Lower lobe of right lung (tissue), 2 donors: ENCODE measurements at places on chromosomes 6 and 20. TPM values are rescaled to one million over a fixed set of nuclear protein-coding genes. Genes with fewer than 3 reads are reported as not detected.

SLC44A4 gene
- 53.7 TPM for total RNA-seq

LIN28B gene
- total RNA-seq, result not detected

LTA gene
- not detected for total RNA-seq

TRERF1 gene
- total RNA-seq, result 5.6 TPM

TEAD3 gene
- total RNA-seq, result 17.0 TPM

FERMT1 gene
- total RNA-seq, result 1.4 TPM

COL11A2 gene
- 0.77 TPM for total RNA-seq

DNA sequence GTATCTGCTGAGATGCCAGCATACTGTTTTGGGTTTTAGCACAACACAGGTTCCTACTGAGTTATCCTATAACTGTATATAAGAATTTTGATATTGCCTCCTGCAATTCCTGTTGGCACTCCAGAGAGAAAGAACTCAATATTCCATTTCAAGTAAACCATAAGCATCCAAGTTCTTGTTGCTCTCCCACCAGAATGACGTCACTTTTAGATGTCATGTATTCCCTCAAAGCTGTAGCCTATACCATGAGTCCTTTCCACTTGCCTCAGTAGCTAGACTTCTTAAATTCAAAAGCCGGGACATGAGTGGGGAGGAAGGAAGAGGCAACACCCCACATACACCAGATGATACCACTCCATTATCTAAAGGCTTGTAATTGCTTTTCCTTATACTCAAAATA, 171.5 kb downstream of the ALDH8A1 start:
- no peaks in the 10 kb centered on the region for H3K36me3 ChIP-seq
- H3K4me3 ChIP-seq, result no peak overlapping the region
- DNase-seq, result no peak
- no peak overlapping the region for H3K27ac ChIP-seq
- no peaks in the 10 kb centered on the region for H3K27me3 ChIP-seq

DNA sequence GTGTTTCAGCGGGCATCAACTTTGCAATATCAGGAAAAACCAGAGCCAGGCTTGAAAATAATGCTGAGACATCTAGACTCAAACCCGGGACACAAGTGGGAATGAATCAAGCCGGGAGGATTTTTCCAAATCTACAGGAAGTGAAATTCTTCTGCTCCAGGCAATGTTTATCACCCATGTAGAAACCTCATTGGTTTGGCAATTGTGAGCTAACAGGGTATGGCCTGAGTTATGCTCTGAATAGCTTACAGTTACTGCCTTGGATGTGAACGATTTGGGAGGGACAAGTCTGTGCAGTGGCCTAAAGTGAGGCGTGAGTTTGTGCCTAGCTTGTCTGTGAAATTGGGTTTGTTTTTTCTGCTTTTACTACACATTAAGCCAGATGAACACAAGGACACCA, 87.4 kb downstream of the PCSK2 start:
- H3K27me3 ChIP-seq, result peaks cover 29% of the 10 kb centered on the region
- H3K27ac ChIP-seq, result no peak overlapping the region
- no peak overlapping the region for H3K4me3 ChIP-seq
- H3K4me1 ChIP-seq, result no peaks in the 10 kb centered on the region
- DNase-seq, result no peak

GRCh38 chr20:57867807-57868206, 158.0 kb upstream of the PMEPA1 start:
- DNase-seq, result no peak
- no peak overlapping the region for H3K27ac ChIP-seq
- no peaks in the 10 kb centered on the region for H3K36me3 ChIP-seq
- H3K4me1 ChIP-seq, result no peaks in the 10 kb centered on the region

DNA sequence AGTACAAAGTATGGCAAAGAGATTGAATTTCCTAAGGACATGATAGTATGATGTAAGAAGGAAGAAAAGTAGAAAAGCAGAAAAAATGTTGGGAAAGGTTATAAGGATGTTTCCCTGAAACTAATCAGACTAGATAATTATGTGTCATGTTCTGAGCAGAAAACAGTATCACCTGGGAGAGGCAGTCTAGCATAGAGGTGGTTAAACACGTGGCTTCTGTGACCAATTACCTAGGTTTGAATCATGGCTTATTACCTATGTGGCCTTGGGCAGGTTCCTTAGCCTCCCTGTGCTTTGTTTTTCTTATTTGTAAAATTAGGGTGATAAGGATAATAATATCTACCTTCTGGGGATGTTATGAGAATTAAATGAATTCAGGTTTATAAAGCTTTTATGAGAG, 38.0 kb downstream of the SCGN start:
- no peaks in the 10 kb centered on the region for H3K36me3 ChIP-seq
- no peaks in the 10 kb centered on the region for H3K4me1 ChIP-seq
- no peaks in the 10 kb centered on the region for H3K27me3 ChIP-seq
- no peak overlapping the region for H3K27ac ChIP-seq
- H3K4me3 ChIP-seq, result no peak overlapping the region

GRCh38 chr6:135179920-135180541, 1.1 kb upstream of the MYB start:
- no peaks in the 10 kb centered on the region for H3K36me3 ChIP-seq
- H3K27me3 ChIP-seq, result peaks cover 31% of the 10 kb centered on the region
- DNase-seq, result no peak
- peak overlapping the region; percentile 63 for H3K4me3 ChIP-seq
- H3K4me1 ChIP-seq, result peaks cover 34% of the 10 kb centered on the region
- H3K27ac ChIP-seq, result no peak overlapping the region

DNA sequence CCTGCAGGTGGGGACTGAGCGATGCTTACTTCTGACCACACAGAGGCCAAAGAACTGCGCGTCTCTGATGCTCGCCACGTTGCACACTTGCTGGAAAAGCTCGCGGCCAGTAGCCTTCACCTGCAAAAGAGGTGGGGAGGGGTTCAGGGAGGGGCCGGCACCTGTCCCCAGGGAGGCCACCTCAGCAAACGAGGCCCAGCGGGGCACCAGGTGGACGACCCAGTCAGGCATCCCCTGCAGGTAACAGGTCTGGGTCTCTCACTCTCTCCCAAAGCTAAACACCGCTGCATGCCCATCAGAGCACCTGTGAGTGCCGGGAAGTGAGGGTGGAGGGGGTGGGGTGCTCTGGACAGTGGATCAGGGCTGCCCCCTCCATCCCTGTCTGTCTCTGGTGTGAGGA, 3.8 kb downstream of the FRMD1 start:
- no peaks in the 10 kb centered on the region for H3K27me3 ChIP-seq
- no peak overlapping the region for H3K4me3 ChIP-seq
- no peak overlapping the region for H3K27ac ChIP-seq
- H3K4me1 ChIP-seq, result no peaks in the 10 kb centered on the region

- no peak overlapping the region for H3K4me3 ChIP-seq
- no peak overlapping the region for H3K27ac ChIP-seq
- no peak for DNase-seq
- no peaks in the 10 kb centered on the region for H3K36me3 ChIP-seq
- H3K4me1 ChIP-seq, result no peaks in the 10 kb centered on the region
Observed at GRCh38 chr20:38859070-38859690, 53.7 kb downstream of the PPP1R16B start.

DNA sequence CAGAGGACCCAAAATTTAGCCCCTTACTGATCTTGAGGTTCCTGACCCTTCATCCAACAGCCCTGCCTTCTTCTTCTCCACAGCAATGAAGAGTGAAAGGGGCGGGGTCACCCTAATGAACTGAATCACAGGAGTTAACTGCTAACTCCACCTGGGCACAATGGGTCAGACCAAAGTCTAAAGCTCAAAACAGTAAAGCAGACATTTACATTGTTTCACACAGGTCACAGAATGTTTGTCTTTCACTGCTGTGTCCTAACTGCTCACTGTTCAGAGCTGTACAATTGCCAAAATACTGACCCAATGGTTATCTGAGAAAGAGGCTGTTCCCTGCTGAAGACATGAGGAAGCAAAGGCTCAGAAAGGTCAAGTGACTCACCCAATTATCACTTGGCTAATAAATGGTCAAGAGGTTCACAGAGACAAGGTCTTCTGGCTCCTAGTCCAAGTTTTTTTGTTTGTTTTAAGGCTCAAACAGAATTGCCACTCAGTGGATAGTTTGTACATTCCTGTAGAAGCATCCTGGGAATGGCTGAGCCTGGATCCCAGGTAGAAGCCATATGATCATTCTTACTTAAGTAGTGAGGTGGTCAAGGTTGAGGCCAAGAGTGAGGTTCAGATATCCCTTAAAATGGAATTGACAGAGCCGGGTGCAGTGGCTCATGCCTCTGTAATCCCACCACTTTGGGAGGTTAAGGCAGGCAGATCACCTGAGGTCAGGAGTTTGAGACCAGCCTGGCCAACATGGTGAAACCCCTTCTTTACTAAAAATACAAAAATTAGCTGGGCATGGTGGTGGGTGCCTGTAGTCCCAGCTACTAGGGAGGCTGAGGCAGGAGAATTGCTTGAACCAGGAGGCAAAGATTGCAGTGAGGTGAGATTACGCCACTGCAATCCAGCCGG, 35.1 kb upstream of the FAM83C start:
- H3K36me3 ChIP-seq, result no peaks in the 10 kb centered on the region
- no peaks in the 10 kb centered on the region for H3K4me1 ChIP-seq
- H3K27me3 ChIP-seq, result no peaks in the 10 kb centered on the region
- H3K4me3 ChIP-seq, result no peak overlapping the region

GRCh38 chr20:57898332-57898731, 188.5 kb upstream of the PMEPA1 start:
- no peaks in the 10 kb centered on the region for H3K27me3 ChIP-seq
- DNase-seq, result no peak
- H3K27ac ChIP-seq, result no peak overlapping the region
- H3K36me3 ChIP-seq, result no peaks in the 10 kb centered on the region

GRCh38 chr20:8627340-8628004, 441.4 kb upstream of the PLCB4 start:
- no peak for DNase-seq
- peak overlapping the region; percentile 26 for H3K27ac ChIP-seq
- H3K4me1 ChIP-seq, result no peaks in the 10 kb centered on the region
- peak overlapping the region; percentile 4 for H3K4me3 ChIP-seq
- no peaks in the 10 kb centered on the region for H3K36me3 ChIP-seq

GRCh38 chr20:64254571-64255360, 782 bp upstream of the PCMTD2 start:
- DNase-seq, result no peak
- H3K4me3 ChIP-seq, result peak overlapping the region; percentile 74
- peak overlapping the region; percentile 86 for H3K27ac ChIP-seq
- H3K36me3 ChIP-seq, result no peaks in the 10 kb centered on the region
- H3K27me3 ChIP-seq, result no peaks in the 10 kb centered on the region

DNA sequence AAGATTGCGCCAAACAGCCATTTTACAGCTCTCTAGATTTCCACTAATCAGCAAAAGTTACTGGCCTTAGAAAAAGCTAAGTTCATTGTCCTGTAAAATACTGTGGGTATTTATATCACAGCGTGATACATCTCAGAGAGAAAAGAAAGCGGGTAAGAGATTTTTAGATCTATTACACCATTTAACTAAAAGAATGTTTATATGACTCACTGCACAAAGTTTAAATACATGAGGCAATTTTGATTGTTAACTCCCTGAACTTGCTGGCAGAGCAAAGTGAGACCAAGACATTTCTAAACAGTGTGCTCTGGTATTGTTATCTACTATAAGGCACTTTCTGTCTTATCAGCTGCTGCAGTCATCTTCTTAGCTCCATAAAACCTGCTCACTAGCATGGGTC, 314.3 kb downstream of the EPHA7 start:
- H3K36me3 ChIP-seq, result no peaks in the 10 kb centered on the region
- no peaks in the 10 kb centered on the region for H3K4me1 ChIP-seq
- DNase-seq, result no peak
- no peak overlapping the region for H3K4me3 ChIP-seq
